ENCODE measurements at places on chromosomes 2 and 18.

DNA sequence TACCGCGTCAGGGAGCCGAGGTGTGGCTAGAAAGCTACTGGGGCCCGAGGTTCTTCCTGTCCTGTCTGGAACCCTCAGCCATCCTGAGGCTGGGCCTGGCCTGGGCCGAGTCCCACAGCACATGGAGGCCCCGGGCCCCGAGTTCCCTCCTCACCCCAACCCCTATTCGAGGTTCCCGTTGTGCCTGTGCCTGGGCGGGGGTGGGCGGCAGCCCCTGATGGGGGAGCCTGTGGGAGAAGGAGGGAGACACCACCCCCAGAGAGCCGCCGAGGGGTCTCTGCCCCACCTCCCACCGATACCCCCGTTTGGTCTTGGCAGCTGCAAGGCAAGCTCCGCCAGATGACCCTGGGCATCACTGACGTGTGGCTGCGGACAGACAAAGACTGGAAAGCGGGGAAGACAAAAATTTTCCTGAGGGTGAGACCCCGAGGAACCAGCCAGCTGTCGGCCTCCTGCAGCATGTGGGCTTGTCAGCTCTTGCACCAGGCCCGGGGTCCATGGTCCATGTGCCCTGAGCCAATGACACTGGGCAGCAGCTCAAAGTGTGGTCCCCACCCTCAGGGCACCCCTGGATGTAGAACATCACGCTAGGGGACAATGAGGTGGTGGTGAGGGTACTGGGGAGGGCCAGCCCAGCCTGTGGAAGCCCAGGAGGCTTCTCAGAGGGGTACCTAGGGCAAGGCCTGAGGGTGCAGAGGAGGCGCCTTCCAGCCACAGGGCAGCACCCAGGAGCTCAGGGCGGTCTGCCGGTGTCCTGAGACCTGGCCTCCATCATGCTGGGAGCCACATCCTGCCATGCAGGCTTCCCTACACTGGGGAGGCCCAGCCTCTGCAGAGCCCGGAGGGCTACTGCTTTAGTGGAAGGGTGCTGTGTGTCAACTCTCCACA is 52.5 kb upstream of the GPR17 start:
- no peak for DNase-seq

GRCh38 chr18:29104671-29105070 is 927.7 kb upstream of the CDH2 start:
- no peak for DNase-seq

- no peak for DNase-seq
Observed at GRCh38 chr18:25534401-25534800, 182.4 kb upstream of the ZNF521 start.

DNA sequence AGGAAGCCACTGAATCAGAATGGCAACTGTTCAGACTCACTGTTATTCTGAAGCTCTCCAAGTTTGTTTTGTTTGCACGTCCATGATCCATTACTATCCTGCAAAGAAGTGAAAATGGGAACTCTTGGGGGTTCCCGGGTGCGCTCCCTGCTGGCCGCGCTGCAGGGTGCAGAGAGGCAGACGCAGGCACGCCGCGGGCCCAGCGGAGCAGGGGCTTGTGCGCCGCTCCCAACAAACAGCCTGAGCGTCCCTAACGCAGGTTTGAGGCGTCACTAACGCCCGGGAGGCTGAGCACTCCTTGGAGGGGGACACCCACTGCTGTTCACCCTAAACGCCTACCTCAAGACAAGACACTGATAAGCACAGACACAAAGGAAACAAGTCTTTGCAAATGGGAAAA is 14.3 kb upstream of the PIEZO2 start:
- no peak for DNase-seq

DNA sequence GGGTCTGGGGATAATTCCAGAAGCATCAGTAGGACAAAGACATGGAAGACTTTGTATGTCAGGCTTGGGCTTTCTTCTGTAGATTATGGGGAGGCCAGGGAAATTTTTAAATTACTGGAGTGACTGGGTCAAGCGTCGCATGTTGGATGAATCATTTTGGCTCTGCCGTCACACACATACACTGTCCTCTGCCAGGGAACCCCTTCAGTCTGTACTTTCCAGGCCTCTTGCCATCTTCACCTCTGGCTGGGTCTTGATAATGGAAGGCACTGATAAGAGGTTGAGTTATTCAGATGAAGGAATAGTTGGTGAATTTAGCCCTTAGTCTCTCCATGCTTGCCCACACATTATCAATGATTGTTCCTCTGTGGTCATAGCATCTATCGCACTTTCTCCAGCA is 895.1 kb upstream of the CELF4 start:
- no peak for DNase-seq

- DNase-seq: no peak
Observed at GRCh38 chr18:51739044-51739666, 541.7 kb upstream of the MEX3C start.

GRCh38 chr2:99602476-99602875 is 112.7 kb upstream of the REV1 start:
- DNase-seq: no peak

GRCh38 chr2:19141234-19142004 is 217.0 kb downstream of the OSR1 start:
- no peak for DNase-seq

GRCh38 chr2:26978061-26978596 is 7.7 kb downstream of the MAPRE3 start:
- DNase-seq: no peak

DNA sequence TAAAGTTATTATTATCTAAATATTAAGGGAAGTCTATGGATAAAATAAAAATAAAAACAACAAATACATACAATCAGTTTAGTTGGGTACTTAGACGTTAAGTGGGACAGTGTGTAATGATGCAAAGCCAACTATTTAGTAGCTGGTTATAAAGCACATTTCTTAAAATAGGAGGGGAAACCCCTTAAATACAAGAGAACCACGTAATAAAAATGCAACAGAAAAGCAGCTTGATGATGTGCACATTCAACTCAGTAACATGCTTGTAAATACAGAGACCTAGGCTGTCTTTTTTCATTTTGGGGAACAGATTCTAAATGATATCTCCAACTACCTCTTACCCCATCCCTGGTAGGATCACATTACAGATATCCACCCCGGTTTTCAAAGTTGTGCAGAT is 134.3 kb upstream of the AQP4 start:
- peak; percentile 6 for DNase-seq

DNA sequence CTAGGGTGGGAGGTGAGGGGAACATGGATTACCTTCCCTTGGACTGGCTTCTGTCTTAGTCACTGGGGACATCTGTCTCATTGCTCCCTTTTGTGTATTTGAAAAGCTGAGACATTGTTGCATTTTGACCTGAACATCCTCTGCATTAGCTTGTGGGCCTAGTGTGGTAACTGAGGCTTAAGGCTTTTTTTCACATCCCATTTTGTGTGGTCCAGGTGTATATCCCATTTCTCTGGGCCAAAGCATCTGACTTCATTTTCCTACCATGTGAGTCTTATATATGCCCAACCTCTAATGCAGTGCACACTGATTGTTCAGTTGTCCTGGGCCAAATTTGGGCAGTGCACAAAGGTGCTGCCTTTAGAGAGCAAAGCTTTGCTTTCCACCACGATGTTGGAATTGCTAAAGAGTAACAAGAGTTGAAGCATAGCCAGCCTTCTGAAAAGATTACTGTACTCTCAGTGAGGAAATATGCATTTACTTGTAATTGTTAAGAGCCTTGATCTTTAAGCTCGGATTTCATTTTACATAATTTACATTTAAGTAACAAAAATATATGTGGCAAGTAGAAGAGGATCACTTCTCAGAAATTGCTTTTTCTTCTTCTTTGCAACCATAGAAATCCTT is 13.3 kb downstream of the PRKCE start:
- no peak for DNase-seq

GRCh38 chr2:65228263-65228750 is 676 bp downstream of the ACTR2 start:
- DNase-seq: peak; percentile 66

DNA sequence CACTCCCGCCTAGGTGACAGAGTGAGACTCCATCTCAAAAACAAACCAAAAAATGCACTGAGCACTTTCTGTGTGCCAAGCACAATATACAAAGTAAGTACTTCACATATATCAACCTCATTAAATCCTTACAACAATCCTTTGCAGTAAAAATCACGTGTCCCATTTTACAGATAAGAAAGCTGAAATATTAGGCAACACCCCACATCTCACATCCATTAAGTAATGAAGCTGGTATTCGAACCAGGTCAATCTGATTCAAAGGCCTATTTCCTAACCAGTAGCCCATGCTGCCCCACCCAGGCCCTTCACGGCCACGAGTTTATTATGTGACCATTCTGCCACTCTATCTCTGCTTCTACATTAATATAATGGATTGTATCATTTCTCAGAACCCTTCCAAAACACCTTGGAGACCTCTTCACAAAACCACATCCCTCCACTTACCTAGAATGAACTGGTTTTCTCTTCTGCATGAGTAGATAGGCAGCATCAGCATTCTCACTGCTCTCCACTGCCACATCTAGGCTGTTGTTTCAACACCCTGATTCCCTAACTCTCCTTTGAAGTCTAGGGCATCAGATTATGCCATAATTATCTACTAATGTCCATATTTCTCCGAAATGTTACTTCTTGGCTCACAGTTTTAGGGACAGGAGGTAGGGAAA is 3.1 kb upstream of the EXOC6B start:
- DNase-seq: no peak

GRCh38 chr2:181407171-181407570 is 50.0 kb upstream of the ITGA4 start:
- DNase-seq: no peak

GRCh38 chr2:154945984-154946383 is 247.5 kb downstream of the KCNJ3 start:
- DNase-seq: no peak

GRCh38 chr2:136248242-136248641 is 130.3 kb upstream of the CXCR4 start:
- DNase-seq: no peak

DNA sequence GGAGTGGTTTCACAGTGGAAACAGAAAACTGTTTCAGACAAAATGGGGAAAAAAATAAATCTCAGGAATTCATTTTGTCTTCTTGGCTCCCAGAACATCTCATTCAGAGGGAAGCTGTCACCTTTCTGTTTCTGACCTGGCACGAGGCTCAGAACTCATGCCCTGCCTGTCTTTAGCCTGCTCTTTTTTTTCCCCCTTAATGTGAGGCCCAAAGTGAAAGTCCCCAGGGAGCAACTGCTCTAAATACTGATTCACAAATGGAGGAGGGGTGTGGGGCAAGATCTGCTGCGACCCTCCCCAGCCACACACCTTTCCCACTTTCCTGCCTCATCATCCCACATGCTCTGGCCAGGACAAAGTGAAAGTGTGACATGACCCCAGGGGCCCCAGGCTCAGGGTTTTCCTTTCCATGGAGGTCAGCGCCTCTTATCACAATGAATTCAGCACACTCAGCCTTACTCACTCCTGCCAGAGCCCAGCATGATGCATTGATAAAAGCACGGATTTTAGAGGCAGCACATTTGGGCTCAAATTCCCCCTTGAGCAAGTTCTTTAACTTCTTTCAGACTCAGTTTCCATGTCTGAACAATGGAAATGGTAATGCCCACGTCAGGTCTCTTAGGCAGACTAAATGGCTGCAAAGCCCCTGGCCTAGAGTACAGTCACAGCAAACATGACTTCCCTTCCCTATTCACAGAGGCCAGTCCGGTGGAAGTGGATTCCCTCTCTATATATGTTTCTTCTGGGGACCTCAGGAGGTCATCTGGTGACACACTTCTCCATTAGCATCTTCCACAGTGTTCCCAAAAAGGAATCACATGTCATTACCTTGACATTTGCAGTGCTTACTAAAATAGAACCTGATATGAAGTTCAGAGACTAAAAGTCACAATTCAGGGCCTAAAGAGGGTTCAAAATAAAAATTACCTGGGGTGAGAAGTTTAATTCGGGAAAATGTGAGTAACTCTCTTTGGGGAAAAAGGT is 55.3 kb upstream of the TMEM163 start:
- DNase-seq: no peak

- DNase-seq: no peak
Observed at GRCh38 chr2:159853101-159853500, 55.1 kb upstream of the CD302 start.

DNA sequence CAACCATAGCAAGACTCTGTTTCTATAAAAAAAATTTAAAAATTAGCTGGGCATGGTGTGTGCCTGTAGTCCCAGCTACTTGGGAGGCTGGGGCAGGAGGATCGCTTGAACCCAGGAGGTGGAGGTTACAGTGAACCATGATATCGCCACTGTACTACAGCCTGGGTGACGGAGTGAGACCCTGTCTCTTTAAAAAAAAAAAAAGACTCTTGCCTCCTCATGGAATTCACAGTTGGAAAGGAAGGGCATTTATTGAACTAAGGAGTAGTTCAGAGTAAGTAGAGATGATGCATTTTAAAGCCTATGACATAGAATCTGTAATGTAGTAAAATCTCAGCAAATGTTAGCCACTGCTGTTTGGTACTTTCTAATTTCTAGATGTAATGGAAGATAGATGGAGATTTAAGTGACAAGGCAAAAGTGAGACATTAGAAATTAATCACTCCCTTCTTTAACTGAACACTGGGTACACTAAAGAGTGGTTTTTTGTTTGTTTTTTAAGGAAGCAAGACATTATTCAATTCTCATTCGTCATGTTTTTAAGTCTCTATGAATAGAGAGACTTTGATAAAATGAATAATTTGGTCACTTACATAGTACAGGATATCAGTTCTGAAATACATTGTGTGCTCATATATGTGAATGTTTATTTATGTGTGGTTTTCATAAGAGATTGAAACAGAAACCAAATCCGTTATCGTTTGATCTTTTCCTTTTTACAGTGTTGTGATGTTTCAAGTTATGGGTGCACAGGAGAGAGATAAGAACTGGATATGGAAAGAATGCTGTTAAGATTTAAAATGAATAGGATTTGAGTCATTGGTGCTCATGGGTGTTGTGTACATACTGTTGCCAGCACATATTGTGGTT is 186.1 kb upstream of the STON1 start:
- DNase-seq: no peak

DNA sequence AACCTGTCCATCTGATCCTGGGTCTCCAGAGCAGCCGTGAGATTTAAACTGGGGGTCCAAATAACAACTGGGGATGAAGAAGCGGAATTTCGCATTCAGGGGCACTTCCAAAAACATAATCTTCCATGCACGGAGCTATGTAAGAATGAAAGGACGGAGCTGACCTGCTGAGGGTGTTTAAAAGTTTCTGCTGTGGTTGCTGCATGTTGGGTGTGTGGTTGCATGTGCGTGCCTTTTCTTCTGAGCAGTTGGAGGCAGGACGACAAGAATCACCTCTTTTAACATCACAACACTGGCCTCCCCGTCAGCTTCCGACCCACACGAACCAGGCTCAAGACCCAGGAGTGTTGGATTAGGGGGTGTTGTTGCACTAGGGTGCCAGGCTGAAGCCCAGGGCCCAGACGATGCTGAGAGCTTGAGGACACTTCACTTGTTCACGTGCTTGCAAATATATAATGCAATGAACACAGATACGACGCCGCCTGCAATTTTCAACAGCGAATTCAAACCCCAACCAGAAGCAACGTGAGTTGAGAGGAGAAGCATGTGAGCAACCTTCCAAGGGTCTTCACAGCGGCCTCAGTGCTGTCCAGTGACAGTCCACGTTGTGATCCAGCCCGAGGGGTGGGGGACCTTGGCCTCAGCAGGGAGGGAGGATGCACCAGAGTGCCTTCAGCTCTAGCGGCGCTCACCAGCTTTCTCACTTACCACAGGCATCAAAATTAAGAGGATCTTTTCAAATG is 76.0 kb upstream of the SALL3 start:
- no peak for DNase-seq
